ENCODE measurements at places on chromosomes 6 and 20. TPM values are rescaled to one million over a fixed set of nuclear protein-coding genes. Genes with fewer than 3 reads are reported as not detected.

GRCh38 chr6:137928286-137928685, 61.2 kb downstream of the TNFAIP3 start:
- no peak for DNase-seq
- H3K27me3 ChIP-seq, result no peaks in the 10 kb centered on the region
- no peak overlapping the region for H3K4me3 ChIP-seq
- H3K36me3 ChIP-seq, result no peaks in the 10 kb centered on the region

DNA sequence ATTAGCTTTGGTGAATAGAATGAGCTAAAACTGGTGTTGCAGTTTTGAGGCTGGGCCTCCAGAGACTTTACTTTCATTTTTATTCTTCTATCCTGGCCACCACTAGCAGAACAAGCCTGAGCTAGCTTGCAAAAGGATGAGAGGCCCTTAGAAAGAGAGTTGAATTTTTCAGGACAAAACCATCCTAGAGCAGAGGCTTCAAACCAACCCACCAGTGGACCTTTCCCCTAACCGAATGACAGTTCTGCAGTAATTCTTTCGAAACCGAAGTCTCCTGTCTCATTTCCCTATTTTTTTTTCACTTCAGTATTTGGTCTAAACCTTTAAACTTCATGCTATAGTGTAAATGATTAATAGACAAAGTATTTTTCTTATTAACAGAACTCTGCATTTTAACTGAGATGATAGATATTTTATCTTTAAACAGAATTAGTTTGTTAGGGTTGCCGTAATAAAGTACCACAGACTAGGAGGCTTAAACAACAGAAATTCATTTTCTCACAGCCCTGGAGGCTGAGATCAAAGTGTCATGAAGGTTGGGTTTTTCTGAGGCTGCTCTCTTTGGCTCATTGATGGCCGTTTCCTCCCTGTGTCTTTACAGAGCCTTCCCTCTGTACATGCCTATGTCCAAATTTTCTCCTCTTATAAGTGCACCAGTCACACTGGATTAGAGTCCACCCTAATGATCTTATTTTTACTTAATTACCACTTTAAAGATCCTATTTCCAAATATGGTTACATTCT, 80.6 kb upstream of the PAK5 start:
- no peaks in the 10 kb centered on the region for H3K36me3 ChIP-seq
- DNase-seq, result no peak
- peaks cover 13% of the 10 kb centered on the region for H3K4me1 ChIP-seq
- H3K27ac ChIP-seq, result no peak overlapping the region
- H3K27me3 ChIP-seq, result peaks cover 24% of the 10 kb centered on the region

- no peaks in the 10 kb centered on the region for H3K27me3 ChIP-seq
- no peak overlapping the region for H3K27ac ChIP-seq
- H3K4me1 ChIP-seq, result peaks cover 32% of the 10 kb centered on the region
- no peak overlapping the region for H3K4me3 ChIP-seq
- no peak for DNase-seq
Measured at GRCh38 chr6:20112241-20112640, 100.0 kb downstream of the MBOAT1 start.

DNA sequence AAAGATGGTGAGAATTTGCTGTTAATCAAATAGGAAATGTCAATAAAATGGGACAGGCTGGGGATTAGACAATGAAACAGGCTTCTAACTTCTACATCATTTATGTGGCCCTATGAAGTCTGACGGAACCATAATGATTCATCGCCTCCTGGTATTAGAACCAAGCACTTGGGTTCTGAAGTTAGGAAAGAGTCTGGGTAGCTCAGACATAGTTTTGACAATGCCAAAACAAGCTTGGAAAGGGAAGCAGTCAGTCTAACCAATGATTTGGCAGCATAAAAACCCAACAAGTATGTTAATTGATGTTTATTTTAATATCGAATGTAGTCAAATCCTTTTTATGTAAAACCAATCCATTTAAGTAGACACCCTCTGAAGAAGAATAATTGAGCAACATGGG, 160.8 kb upstream of the RSPO3 start:
- no peak for DNase-seq
- H3K27ac ChIP-seq, result no peak overlapping the region
- H3K36me3 ChIP-seq, result no peaks in the 10 kb centered on the region
- H3K4me3 ChIP-seq, result no peak overlapping the region
- H3K27me3 ChIP-seq, result peaks cover 6% of the 10 kb centered on the region

- no peak overlapping the region for H3K4me3 ChIP-seq
- H3K27ac ChIP-seq, result no peak overlapping the region
- no peaks in the 10 kb centered on the region for H3K27me3 ChIP-seq
- no peaks in the 10 kb centered on the region for H3K36me3 ChIP-seq
- no peak for DNase-seq
- peaks cover 37% of the 10 kb centered on the region for H3K4me1 ChIP-seq
Measured at GRCh38 chr6:45512717-45513116, 135.0 kb upstream of the SUPT3H start.

Gene HLA-DRB1
- total RNA-seq, result 88.9 TPM

- H3K36me3 ChIP-seq, result no peaks in the 10 kb centered on the region
- no peak overlapping the region for H3K27ac ChIP-seq
- peak overlapping the region; percentile 58 for H3K4me3 ChIP-seq
- H3K4me1 ChIP-seq, result no peaks in the 10 kb centered on the region
Measured at GRCh38 chr20:62219101-62219991, 732 bp downstream of the HRH3 start.

- no peak overlapping the region for H3K27ac ChIP-seq
- no peak for DNase-seq
- H3K27me3 ChIP-seq, result no peaks in the 10 kb centered on the region
- H3K4me3 ChIP-seq, result no peak overlapping the region
Measured at GRCh38 chr6:106724848-106725247, 95.5 kb downstream of the QRSL1 start.

- H3K36me3 ChIP-seq, result no peaks in the 10 kb centered on the region
- H3K4me1 ChIP-seq, result no peaks in the 10 kb centered on the region
- peaks cover 3% of the 10 kb centered on the region for H3K27me3 ChIP-seq
- H3K4me3 ChIP-seq, result no peak overlapping the region
- no peak for DNase-seq
Measured at GRCh38 chr6:63538550-63538949, 33.7 kb upstream of the LOC128125822 start.

- no peaks in the 10 kb centered on the region for H3K36me3 ChIP-seq
- no peak overlapping the region for H3K27ac ChIP-seq
- no peak overlapping the region for H3K4me3 ChIP-seq
Measured at GRCh38 chr20:46767127-46767761, 57.8 kb downstream of the SLC2A10 start.

GRCh38 chr6:35047265-35048011, 93.7 kb downstream of the TCP11 start:
- no peak overlapping the region for H3K4me3 ChIP-seq
- no peaks in the 10 kb centered on the region for H3K27me3 ChIP-seq
- H3K36me3 ChIP-seq, result no peaks in the 10 kb centered on the region
- H3K27ac ChIP-seq, result no peak overlapping the region
- peaks cover 44% of the 10 kb centered on the region for H3K4me1 ChIP-seq

GRCh38 chr20:62064770-62065673, 659 bp downstream of the TAF4 start:
- H3K36me3 ChIP-seq, result no peaks in the 10 kb centered on the region
- peak overlapping the region; percentile 85 for H3K4me3 ChIP-seq
- no peak for DNase-seq
- H3K4me1 ChIP-seq, result peaks cover 24% of the 10 kb centered on the region
- peaks cover 8% of the 10 kb centered on the region for H3K27me3 ChIP-seq
- H3K27ac ChIP-seq, result no peak overlapping the region

- H3K36me3 ChIP-seq, result no peaks in the 10 kb centered on the region
- no peaks in the 10 kb centered on the region for H3K27me3 ChIP-seq
- H3K27ac ChIP-seq, result no peak overlapping the region
- no peak overlapping the region for H3K4me3 ChIP-seq
- H3K4me1 ChIP-seq, result peaks cover 7% of the 10 kb centered on the region
Measured at GRCh38 chr6:51382847-51383246, 564.2 kb downstream of the TFAP2B start.

Gene DNAJC5
- 44.1 TPM for total RNA-seq

Gene TUBB2B
- total RNA-seq, result 37.8 TPM

Data from type B pancreatic cell (in vitro differentiated cells).